ENCODE measurements at places on chromosomes 16 and 17.
A peak's percentile ranks its signal among the peaks of the same experiment; 100 is the strongest.

DNA sequence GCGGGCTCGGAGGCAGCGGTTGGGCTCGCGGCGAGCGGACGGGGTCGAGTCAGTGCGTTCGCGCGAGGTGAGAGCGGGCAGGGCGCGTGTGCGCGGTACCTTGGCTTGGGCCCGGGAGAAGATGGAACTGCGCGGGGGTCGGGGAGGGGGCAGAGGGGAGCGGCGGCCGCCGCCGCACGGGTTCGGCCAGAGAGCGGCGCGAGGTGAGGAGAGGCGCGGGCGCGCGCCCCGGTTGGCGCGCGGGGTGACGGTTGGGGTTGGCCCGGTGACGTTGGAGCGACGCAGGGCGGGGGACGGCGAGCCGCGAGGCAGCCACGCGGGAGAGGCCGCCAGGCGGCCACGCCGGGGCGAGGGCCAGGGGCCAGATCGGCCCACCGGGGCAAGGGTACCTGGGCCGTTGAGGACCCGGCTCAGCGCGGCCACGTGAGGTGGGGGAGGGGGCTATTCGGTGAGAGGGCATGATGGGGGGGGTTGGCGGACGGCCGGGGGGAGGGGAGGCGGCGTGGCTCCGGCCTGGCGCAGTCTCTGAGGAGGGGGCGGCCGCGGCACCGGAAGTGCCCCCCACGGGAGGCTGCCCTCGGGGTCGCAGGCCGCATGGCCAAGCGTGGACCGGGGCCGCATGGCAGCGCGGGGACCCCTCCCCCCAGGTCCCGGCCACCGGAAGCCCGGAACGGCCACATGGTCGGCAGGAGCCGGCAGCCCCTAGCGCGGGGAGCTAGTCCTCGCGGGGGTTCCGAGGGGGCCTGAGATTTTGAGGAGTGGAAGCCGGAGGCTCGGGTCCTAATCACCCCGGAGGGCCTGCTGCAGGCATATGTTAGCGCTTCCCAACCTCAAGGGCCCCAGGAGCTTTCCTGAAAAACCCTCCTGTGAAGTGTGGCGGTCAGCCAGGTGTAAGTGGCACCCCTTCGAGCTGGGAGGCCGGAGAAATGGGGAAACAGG lies 527 bp downstream of the EIF5A start:
- DNase-seq = peak; percentile 55

DNA sequence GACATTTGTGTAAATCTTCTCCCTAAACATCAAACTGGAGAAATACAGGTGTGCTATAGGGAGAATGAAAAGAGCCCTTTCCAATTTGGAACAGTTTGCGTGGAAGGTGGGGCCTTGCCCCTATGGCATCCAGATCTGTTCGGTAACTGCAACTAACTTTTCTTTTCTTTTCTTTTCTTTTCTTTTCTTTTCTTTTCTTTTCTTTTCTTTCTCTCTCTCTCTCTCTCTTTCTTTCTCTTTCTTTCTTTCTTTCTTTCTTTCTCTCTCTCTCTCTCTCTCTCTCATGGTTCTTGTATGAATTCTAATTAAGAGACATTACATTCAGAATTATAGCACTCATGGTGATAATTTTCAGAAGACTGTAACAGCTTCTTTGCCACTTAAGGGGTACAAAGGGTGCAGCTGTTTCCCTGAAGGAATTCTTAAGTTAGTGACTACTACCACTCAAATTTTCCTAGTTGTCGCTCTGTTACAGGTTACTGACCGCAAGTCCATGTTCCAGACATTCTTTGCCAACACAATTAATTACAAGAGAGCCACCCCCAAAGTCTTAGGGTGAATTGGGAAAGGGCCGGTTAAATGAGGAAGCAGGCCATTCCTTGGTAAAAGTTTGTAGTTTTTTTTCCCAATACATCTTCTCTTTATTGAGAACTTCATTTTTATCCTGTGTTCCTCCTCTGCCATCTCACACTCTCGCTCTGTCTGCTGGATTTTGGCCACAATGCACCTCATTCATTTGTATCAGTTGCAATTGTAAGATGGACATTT lies 69.8 kb downstream of the KSR1 start:
- DNase-seq = no peak

DNA sequence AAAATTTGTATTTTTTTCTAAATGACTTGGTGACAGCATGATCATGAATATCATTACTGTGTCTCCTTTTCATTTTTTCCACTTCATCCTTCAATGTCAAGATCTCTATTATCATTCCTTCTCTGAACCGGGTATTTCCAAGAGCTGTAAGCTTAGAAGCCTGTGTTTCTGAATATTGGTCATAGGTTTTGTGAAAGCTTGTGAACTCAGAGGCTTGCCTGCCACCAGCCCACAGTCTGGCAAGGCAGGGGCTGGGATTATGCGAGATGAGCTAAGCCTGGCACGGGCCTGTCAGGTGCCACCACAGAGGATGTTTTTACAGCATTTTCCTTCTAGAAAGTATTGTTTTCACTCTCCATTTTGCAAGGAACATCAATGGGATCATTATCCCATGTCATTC lies 92.8 kb downstream of the MYH10 start:
- no peak for DNase-seq

- DNase-seq = no peak
Measured at GRCh38 chr16:87829622-87829980, 39.7 kb downstream of the SLC7A5 start.

DNA sequence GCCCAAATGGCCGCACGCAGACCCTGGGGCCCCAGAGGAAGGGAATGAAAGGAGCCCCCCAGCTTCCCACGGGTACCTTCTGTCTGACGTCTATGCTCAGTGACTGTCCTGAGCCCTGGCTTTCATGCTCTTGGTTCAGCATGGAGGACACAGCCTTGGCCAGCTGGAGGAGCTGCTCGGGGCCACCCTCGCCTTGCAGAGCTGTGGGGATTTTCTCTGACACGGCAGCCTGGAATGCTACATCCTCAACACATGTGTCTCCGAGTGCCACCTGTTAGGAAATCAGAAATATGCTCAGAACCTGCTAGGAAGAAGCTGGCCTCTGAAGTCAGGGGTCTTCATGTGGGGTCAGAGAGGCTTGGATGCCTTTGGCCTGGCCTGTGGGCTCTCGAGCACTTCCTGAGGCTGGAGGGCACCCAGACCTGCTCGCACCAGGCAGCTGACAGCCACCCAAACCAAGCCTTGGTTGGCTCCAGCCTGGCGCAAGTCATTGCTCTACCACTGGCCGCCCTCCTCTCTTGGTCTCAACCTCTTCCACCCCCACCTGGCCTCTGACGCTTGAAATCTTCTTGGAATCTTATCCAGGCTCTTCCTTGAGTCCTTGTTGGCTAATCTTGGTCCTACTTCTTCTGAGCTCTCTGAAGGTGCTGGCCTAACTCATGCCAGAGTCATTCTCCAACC lies 63.7 kb upstream of the BCO1 start:
- DNase-seq = no peak

GRCh38 chr16:4461250-4462085 lies 13.0 kb downstream of the NMRAL1 start:
- DNase-seq = no peak

DNA sequence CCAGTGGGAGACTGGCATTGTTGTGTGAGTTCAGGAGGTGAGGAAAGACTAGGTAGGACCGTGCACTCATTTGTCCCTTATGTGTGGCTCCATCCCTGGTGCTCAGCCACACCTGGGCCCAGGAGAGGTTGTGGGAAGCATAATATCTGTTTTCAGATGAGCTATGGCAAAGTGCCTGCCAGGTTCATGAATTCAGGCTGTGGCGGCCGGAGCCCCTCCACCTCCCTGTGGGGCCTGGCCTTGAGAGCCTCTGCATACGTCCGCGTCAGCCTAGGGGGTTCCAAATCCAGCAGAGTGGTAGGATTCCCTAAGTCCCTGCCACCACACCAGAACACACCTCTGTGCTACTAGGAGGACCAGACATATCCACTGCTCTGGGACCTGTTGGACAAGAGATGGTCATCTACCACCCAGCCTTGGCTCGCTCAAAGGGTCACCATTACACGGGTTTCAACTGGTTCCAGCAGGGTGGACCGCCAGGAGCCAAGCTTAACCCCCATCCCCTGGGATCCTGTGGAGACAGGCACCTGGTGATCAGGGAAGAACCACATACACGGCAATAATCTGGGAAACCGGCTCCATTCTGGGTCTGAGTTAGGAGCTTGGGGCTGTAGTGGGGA lies 2.0 kb downstream of the B3GNT9 start:
- DNase-seq = no peak

GRCh38 chr16:28108590-28109247 lies 45.2 kb upstream of the GSG1L start:
- no peak for DNase-seq

DNA sequence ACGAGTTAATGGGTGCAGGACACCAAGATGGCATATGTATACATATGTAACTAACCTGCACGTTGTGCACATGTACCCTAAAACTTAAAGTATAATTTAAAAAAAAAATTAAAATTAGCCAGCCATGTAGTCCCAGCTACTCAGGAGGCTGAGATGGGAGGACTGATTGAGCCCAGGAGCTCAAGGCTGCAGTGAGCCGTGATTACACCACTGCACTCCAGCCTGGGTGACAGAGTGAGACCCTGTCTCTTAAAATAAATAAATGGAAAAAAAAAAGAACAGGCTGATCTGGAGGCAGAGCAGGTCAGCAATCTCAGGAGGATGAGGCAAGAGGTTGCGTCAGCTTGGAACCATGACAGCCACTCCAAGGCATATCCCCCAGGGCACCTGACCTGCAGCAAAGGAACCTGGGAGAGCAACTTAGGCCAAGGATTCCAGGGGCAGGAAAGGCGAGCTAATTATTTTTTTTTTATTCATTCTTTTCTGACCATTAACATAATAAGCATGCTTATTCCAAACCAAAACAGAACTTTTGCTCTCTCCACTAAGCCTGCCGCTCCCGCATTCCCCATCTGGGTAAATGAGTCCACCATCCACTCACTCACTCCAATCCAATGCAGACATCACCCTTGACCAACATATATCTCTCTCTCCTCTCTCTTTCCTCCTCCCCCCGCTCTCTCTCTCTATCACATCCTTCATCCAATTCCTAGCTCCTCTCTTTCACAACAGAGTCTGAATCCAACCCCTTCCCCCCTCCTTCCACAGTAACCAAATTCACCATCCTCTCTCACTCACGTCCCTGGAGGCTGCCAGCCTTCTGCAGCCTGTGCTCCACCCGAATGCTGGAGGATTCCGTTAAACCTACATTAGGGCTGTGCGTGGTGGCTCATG lies 47.7 kb downstream of the TK2 start:
- no peak for DNase-seq

- no peak for DNase-seq
Measured at GRCh38 chr16:2151188-2152091, 3.0 kb downstream of the RAB26 start.

DNA sequence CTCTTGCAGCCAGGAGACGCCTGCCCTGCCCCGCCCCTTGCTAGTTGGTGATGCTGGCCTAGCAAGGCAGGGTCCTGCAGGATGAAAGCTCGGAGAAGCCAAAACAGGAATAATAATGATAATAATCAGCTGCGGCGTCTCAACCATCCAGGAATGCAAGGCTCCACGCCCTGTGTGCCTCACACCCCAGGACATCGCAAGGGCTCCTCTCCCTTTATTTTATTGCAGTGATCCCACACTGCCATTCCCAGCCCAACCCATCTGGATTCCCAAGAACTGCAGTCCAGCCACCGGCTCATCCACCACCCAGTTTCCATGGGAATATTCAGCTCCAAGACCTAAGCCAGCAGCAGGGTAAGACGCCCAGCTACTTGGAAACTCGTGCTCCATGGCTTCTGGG lies 21.0 kb upstream of the ZNF652 start:
- no peak for DNase-seq

DNA sequence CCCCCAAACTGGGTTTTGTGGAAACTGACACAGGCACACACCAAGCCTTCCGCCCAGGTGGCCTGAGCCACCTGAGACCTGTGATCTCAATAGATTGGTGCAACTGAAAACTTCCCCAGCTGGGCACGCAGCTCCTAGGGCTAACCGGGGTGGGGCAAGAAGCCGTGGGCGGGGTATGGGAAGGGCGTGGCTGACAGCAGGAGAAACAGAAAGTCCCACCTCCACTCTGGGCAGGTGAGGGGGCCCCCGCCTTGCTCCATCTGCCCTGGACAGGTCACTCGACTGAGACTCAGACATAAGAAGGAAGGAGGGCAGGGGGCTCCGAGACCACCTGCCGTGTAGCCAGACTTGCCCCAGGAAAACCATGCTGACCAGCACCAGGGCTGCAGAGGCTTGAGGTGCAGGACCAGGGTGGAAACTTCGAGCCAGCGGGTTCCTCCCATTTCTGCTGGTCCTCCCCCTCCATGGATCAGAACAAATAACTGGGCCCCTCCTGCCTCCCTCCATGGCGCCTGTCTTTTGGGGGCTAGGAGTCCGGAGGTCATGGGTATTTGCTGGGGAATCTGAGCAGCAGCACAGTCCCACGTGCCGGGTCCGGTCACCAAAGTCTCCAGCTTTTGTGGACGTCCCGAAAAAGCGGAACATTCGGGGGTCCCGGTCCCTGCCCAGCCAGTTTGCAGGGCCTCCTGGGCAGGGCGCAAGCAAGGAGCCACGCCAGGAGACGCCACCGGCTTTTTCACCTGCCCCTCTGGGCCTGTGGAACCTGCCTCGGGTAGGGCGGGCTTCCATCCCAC lies 1.3 kb downstream of the TIMP2 start:
- DNase-seq = peak; percentile 35

GRCh38 chr17:40862985-40863733 lies 3.9 kb downstream of the KRT12 start:
- no peak for DNase-seq

- DNase-seq = no peak
Measured at GRCh38 chr16:46871597-46871996, 12.6 kb upstream of the GPT2 start.

- DNase-seq = no peak
Measured at GRCh38 chr17:76519048-76519966, 18.1 kb upstream of the RHBDF2 start.

DNA sequence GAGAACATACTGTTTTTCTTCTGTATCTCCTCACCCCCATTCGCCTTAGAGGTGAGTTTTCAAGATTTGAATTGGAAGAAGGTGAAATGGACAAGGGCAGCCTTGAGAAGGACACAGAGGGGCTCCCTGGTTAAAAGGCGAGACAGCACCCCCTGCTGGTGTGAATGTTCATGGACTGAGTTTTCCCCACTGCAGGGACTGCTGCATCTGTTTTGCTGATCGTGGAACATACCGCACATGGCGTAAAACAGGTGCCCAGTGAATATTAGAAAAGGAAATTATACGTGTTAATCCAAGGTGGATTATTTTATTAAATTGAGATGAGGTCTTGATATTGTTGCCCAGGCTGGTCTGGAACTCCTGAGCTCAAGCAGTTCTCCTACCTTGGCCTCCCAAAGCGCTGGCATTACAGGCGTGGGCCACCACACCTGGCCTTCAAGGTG lies 54.5 kb downstream of the NDE1 start:
- peak; percentile 66 for DNase-seq

DNA sequence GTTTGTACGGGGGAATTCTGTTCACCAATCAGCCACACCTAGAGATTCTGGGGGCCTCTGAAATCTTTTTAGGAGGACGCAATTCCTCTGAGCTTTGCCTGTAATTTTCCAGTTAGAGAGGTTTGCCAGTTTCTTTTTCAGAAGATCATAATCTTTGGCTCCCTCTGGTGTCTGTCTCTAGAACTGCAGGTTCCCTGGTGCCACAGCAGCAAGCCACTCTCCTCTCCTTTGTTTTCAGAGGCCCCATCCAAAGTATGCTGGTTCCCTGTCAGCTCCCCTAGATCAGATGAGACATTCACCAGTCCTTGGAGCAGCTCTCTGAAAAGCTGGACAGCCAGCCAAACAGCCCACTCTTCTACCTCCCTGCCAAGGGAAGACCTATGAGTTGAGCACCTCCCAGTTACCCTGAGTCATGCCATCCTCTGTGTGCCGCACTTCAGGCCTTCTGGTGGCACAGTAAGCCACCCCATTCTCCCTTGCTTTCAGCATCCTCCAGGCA lies 36.1 kb downstream of the RNF112 start:
- peak; percentile 31 for DNase-seq

All from T-cell (primary cell).